Stimulated activated CD4-positive, alpha-beta T cell treated with anti-CD3 and anti-CD28 coated beads, Interleukin-1b, Interleukin-23, amount 100 ng/mL, for 4 hours (primary cell): ENCODE measurements at places on chromosomes 11 and 22.

- peak; percentile 52 for DNase-seq
These were observed 10.4 kb downstream of the RCOR2 start for GRCh38 chr11:63906585-63906984.

- DNase-seq: no peak
These were observed 131.7 kb downstream of the DDX10 start for GRCh38 chr11:108796551-108796950.

DNA sequence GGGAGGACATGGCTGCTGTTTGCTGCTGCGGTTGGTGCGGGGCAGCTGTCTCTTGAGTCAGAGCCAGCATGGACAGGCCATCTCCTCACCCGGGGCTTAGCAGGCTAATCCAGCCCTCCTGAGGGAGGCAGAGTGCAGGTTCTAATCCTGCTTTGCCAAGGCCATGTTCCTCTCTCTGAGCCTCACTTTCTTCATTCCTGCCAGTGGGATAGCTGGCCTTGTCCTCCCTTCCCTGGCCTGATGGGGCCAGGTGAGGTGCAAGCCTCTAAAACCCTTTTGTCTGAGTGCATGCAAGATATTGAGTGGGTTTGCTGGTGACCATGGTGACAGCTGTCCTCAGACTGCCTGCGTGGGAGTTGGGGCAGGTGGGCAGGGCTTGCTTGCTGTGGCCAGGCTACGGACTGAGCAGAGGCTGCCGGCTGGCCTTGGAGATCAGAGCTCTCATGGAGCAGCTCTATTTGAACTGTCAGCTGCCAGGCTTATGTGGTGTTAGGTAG lies 3.6 kb downstream of the USP35 start:
- DNase-seq: no peak

DNA sequence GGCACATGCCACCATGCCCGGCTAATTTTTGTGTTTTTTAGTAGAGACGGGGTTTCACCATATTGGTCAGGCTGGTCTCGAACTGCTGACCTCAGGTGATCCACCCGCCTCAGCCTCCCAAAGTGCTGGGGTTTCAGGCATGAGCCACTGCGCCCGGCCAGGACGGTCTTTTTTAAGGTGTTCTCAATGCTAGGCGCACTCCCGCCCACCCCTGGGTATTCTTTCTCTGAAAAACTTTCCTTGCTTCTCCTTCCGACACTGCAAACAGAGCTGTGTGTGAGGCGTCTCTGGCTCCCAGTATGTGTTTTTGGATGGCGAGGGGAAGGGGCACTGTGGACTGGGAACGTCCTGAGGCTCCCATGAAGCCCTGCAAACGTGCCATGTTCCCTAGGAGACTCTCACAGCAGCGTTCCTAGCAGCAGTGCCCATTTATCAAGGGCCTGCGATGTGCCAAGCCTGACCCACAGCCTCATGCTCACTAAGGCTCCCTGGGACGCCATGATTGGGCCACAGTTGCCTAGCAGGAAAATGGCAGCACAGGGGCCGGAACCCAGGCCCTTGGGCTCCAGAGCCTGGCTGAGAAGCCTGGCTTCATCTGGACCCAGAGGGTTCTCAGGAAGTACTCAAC lies 2.4 kb upstream of the RASL10A start:
- no peak for DNase-seq

DNA sequence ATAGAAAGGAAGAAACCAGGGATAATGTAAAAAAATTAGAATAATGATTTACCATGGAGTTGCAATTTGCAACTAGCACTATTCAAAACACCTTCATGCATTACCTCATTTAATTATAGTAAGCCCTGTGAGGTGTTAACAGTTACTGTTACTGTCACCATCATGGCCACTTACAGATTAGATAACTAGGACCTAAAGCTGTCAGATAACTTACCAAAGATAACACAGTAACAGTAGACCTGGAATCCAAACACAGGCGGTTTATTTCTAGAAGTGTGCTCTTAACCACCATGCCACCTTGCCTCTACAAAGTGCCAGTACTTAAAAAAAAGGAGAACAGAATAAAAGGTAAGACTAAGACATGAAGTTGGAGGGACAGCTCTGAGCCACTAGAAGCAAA lies 11.1 kb upstream of the LARGE1 start:
- no peak for DNase-seq
